ENCODE measurements at places on chromosomes 4 and X.

- H3K27ac ChIP-seq, result no peak overlapping the region
- H3K4me3 ChIP-seq, result peak overlapping the region; percentile 93
- no peaks in the 10 kb centered on the region for H3K36me3 ChIP-seq
- DNase-seq, result peak; percentile 3
- peaks cover 28% of the 10 kb centered on the region for H3K4me1 ChIP-seq
Measured at GRCh38 chr4:89837385-89837992, 528 bp upstream of the SNCA start.

DNA sequence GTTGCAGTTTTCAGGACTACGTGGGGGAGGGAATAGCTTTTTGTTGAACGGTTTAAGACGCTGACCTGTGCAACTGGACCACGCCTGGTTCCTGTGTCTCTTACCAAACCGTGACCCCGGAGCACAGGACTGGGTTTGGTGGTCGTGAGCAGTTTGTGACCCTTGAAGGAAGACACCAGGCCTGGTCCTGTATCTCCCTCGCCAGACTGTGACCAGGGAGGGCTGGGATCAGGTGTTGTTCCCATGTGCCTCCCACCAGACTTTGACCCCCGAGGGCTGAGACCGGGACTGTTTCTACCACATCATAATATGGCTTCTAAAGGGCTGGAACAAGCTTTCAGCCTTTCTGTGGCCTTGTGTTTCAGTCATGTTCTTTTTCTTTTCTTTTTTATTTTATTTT lies 683 bp downstream of the EBP start:
- peak overlapping the region; percentile 80 for H3K27ac ChIP-seq
- peak overlapping the region; percentile 84 for H3K4me3 ChIP-seq
- H3K36me3 ChIP-seq, result peaks cover 14% of the 10 kb centered on the region
- H3K27me3 ChIP-seq, result no peaks in the 10 kb centered on the region
- DNase-seq, result no peak

DNA sequence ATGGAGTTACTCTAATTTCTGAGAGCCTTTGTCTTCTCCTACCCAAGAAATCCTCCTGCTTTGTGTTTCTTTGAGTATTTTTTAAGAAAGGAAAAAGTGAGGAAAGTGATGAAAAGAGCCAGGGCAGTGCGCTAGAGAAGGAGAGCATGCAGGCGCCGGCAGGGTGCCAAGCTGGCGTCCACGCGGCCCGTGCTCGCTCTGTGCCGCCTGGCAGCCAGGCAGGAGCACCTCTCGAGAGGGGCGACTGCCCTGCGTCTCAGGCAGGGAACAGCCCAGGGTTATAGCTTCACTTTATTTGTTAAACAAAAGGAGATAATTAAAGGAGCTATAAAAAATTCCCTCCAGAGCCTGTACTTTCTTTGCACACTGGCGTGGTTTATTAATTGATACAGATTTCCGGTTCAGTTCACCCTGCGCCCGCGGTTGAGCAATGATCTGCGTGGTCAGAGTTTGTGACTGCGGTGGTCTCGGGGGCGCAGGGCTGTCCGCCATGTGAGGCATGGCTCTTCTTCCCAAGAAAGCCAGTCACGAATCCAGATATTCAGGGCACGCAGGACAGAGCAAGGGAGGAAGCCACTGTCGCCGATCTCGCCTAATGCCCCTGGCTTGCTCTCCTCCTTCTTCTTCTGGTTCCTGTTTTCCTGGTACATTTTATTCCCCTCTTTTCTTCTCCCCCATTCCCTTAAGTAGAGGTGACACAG lies 110.8 kb upstream of the PAQR3 start:
- H3K36me3 ChIP-seq, result no peaks in the 10 kb centered on the region
- DNase-seq, result no peak
- no peak overlapping the region for H3K4me3 ChIP-seq
- H3K4me1 ChIP-seq, result no peaks in the 10 kb centered on the region
- no peaks in the 10 kb centered on the region for H3K27me3 ChIP-seq
- no peak overlapping the region for H3K27ac ChIP-seq

- H3K27me3 ChIP-seq, result no peaks in the 10 kb centered on the region
- no peaks in the 10 kb centered on the region for H3K36me3 ChIP-seq
- no peak overlapping the region for H3K4me3 ChIP-seq
- no peak for DNase-seq
- no peak overlapping the region for H3K27ac ChIP-seq
Measured at GRCh38 chr4:54954656-54955388, 170.6 kb downstream of the KDR start.

DNA sequence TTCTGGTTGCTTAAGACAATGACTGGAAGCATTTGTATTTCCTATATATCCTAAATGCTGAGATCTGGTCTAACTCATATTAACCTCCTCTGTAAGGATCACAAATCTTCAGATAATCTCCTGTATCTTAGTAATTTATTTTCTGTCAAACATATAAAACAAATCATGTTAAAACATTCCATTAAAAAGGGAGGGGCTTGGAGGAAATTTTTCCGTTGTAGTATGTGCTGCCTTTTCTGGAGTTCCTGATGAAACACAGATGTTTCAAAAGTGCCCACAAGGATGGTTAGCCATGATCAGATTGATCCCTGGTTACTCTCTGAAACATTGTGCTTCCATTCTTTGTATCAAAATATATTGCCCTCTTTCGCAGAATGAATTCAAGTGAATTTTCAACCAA lies 182.1 kb downstream of the TENM3 start:
- H3K4me3 ChIP-seq, result no peak overlapping the region
- no peak overlapping the region for H3K27ac ChIP-seq
- DNase-seq, result no peak
- peaks cover 6% of the 10 kb centered on the region for H3K27me3 ChIP-seq
- H3K36me3 ChIP-seq, result no peaks in the 10 kb centered on the region

DNA sequence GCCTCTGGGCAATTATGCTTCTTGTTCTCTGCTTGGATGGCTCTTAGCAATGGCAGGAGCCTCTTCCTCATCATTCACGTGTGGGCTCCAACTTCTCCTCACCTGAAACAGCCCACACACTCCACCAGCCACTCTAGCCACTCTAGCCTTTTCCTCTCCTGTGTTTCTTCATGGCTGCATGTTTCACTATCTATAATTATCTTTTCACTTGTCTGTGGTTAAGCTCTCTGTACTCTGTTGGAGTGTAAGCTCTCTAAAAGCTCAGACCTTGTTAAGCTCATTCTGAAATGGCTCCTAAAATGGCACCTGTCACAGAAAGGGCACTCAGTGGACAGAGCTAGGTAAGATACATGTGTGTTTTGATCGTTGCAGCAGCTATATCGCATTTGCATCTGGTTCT lies 80.0 kb downstream of the SH3KBP1 start:
- H3K27ac ChIP-seq, result no peak overlapping the region
- peaks cover 35% of the 10 kb centered on the region for H3K36me3 ChIP-seq
- no peak for DNase-seq
- peaks cover 59% of the 10 kb centered on the region for H3K4me1 ChIP-seq

DNA sequence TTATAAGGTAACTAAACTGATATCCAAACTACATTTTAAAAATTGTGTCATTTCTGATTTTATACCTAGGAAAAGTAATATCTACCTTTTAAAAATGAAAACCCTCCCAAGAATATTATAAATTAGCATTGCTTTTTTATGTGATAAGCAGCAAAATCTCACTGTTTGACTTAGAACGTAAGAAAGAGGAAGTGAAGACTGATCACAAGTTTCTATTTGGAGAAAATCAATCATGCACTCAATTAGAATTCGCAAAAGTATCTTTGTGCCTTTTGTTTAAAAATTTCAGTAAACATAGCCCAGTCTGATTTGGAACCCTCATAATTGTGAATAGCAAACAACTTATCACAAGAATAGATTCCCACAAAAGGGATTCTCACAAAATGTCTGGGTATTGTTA lies 142.7 kb downstream of the TENM3 start:
- peaks cover 18% of the 10 kb centered on the region for H3K27me3 ChIP-seq
- H3K36me3 ChIP-seq, result no peaks in the 10 kb centered on the region
- no peak overlapping the region for H3K4me3 ChIP-seq
- DNase-seq, result no peak

GRCh38 chr4:85514117-85514516 lies 39.2 kb downstream of the ARHGAP24 start:
- no peak for DNase-seq
- peaks cover 9% of the 10 kb centered on the region for H3K36me3 ChIP-seq
- peaks cover 31% of the 10 kb centered on the region for H3K4me1 ChIP-seq
- H3K27ac ChIP-seq, result peak overlapping the region; percentile 47
- H3K4me3 ChIP-seq, result peak overlapping the region; percentile 49

GRCh38 chr4:129379429-129379828 lies 283.5 kb downstream of the C4orf33 start:
- no peak overlapping the region for H3K27ac ChIP-seq
- no peak overlapping the region for H3K4me3 ChIP-seq
- no peaks in the 10 kb centered on the region for H3K4me1 ChIP-seq

- no peak overlapping the region for H3K4me3 ChIP-seq
- no peaks in the 10 kb centered on the region for H3K27me3 ChIP-seq
- H3K27ac ChIP-seq, result no peak overlapping the region
- no peaks in the 10 kb centered on the region for H3K36me3 ChIP-seq
Measured at GRCh38 chrX:22952010-22952409, 47.8 kb upstream of the DDX53 start.

DNA sequence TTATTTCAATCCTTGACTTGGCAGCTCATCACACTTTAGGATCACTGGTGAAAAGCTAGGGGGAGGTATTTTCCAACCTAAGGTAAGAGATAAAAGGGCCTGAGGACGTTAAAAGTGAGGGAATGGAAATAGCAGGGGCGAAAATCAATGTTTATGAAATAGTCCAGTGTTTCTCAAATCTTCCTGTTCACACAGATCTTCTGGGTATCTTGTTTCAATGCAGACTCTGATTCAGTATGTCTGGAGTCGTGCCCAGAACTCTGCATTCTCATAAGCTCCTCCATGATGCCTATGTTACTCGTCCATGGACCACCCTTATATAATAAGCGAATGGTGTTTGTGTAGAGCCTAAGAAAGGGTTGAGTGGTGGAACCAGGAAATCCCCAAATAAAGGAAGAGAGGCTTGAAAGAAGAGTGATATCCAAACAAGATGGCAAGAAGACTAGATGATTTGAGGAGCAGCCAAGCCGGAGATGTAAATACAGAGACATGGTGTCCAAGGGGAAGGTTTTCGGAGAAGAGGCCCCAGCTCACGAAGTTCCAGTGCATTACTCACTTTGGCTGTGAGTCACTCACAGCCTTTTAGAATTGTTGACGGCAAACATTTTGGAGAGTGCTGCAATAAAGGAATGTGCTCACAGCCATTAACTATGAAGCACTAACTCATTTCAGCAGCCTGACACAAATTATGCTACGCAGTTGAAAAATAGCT lies 215.6 kb upstream of the PPARGC1A start:
- no peak for DNase-seq
- no peaks in the 10 kb centered on the region for H3K27me3 ChIP-seq
- no peak overlapping the region for H3K27ac ChIP-seq
- H3K4me1 ChIP-seq, result no peaks in the 10 kb centered on the region

DNA sequence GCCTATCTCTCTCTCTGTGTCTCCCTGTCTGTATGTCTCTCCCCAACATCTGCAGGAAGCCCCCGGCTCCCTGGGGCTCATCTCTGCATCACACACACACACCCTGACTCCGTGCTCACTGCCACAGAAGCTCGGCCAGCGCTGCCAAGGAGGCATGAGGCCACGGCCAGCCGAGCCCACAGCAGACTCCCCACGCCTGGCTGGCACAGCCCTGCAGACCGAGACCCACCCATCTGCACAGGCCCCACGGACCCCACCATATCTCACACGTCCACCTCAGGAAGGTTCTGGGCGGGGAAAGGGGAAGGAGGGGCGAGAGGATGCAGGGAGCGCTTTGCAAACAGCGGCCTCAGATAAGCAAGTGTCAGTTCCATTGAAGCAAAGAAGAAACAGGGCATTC lies 28.5 kb upstream of the SLC25A6 start:
- peak overlapping the region; percentile 1 for H3K4me3 ChIP-seq
- peak overlapping the region; percentile 84 for H3K27ac ChIP-seq
- DNase-seq, result no peak
- H3K36me3 ChIP-seq, result peaks cover 55% of the 10 kb centered on the region
- peaks cover 11% of the 10 kb centered on the region for H3K4me1 ChIP-seq

DNA sequence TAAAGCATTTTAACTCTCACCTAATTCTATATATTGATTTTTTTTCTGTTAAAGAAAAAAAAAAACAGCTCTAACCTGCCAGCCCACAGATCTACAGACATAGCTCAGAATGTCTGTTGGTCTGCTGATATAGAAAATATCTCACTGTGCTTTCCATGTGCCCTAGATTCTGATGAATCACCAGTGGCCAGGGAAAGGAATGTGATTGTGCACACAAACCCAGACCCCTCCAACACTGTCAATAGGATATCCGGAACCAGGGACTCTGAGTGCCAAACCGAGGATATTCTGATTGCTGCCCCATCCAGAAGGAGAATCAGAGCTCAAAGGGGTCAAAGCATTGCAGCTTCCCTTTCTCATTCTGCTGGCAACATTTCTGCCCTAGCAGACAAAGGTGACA lies 12.1 kb upstream of the SCML1 start:
- H3K36me3 ChIP-seq, result no peaks in the 10 kb centered on the region
- no peak overlapping the region for H3K27ac ChIP-seq
- no peaks in the 10 kb centered on the region for H3K27me3 ChIP-seq
- H3K4me3 ChIP-seq, result no peak overlapping the region
- no peak for DNase-seq

DNA sequence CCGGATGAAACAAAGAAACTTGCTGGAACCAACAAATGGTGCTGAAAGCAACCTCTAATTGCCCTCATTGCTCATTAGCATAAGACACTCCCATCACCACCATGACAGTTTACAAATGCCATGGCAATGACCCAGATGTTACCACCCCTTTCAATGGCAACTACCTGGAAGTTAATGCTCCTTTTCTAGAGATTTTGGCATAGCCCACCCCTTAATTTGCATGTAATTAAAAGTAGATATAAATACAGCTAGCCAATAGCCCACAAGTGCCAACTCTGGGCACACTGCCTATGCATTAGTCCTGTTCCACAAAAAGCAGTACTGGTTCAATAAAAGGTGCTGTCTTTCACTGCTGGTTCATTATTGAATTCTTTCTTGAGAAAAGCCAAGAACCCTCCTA lies 410.3 kb upstream of the PPP1R2C start:
- no peak overlapping the region for H3K4me3 ChIP-seq
- no peak for DNase-seq
- no peaks in the 10 kb centered on the region for H3K36me3 ChIP-seq
- H3K4me1 ChIP-seq, result peaks cover 9% of the 10 kb centered on the region
- no peak overlapping the region for H3K27ac ChIP-seq

- no peak overlapping the region for H3K4me3 ChIP-seq
- no peak for DNase-seq
- no peaks in the 10 kb centered on the region for H3K36me3 ChIP-seq
- H3K27me3 ChIP-seq, result no peaks in the 10 kb centered on the region
- H3K4me1 ChIP-seq, result no peaks in the 10 kb centered on the region
Measured at GRCh38 chr4:156335721-156336120, 382.1 kb upstream of the CTSO start.

- H3K4me3 ChIP-seq, result no peak overlapping the region
- H3K36me3 ChIP-seq, result no peaks in the 10 kb centered on the region
- H3K4me1 ChIP-seq, result no peaks in the 10 kb centered on the region
- peaks cover 35% of the 10 kb centered on the region for H3K27me3 ChIP-seq
Measured at GRCh38 chrX:12693754-12694153, 97.5 kb upstream of the PRPS2 start.

- H3K36me3 ChIP-seq, result no peaks in the 10 kb centered on the region
- H3K27me3 ChIP-seq, result peaks cover 3% of the 10 kb centered on the region
- no peak overlapping the region for H3K27ac ChIP-seq
- H3K4me1 ChIP-seq, result no peaks in the 10 kb centered on the region
- no peak overlapping the region for H3K4me3 ChIP-seq
Measured at GRCh38 chrX:118222421-118222820, 105.8 kb upstream of the KLHL13 start.

- no peaks in the 10 kb centered on the region for H3K36me3 ChIP-seq
- H3K4me1 ChIP-seq, result no peaks in the 10 kb centered on the region
- H3K27ac ChIP-seq, result no peak overlapping the region
- no peak overlapping the region for H3K4me3 ChIP-seq
- H3K27me3 ChIP-seq, result no peaks in the 10 kb centered on the region
Measured at GRCh38 chrX:123219916-123220315, 35.8 kb downstream of the GRIA3 start.

All from stimulated activated naive B cell treated with anti-CD40 and anti-IgM and Interleukin-4, amounts not matched to agents 10 μg/mL and 1 μg/mL and 100 μg/mL, for 72 hours (primary cell).